Panc1 (cell line): ENCODE measurements at places on chromosomes 2 and 18. TPM values are rescaled to one million over a fixed set of nuclear protein-coding genes. Genes with fewer than 3 reads are reported as not detected.
A peak's percentile ranks its signal among the peaks of the same experiment; 100 is the strongest.

GRCh38 chr2:196274387-196274809 is 103.0 kb upstream of the STK17B start:
- no peak overlapping the region for H3K27ac ChIP-seq
- DNase-seq: no peak
- no peaks in the 10 kb centered on the region for H3K36me3 ChIP-seq
- no peaks in the 10 kb centered on the region for H3K27me3 ChIP-seq
- H3K4me1 ChIP-seq: peaks cover 6% of the 10 kb centered on the region

DNA sequence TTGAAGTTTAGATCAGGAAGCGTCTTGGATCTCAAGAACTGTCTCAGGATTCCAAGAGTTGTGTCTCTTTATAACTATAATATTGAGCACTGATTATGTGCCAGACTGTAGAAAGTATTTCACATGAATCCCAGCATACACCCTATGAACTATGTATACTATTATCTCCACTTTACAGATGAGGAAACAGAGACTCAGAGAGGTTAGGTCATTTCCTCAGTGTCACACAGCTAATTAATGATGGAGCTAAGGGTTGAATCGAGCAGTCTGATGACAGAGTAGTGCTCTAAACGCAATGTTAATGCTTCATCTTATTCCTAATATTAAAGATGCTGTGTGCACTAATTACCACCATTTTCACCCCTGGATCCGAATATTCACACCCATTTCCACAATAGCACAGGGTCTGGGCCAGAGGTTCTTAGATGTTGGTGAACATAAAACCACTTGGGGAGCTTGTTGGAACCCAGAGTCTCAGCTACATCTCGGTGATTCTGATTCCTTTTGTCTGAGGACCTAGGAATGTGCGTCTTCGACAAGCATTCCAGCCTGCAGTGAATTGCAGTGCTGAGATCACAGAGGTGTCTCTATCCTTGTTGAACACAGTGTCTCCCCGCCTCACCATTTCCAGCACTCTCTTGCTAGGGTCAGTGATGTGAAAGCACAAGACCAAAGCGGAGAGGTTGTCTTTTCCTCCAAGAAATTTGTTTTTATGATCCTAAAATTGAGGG is 213.8 kb downstream of the SP3 start:
- no peak overlapping the region for H3K27ac ChIP-seq
- no peaks in the 10 kb centered on the region for H3K27me3 ChIP-seq
- H3K4me1 ChIP-seq: peaks cover 4% of the 10 kb centered on the region; the same call in 1 of the 2 replicates
- no peaks in the 10 kb centered on the region for H3K36me3 ChIP-seq
- no peak overlapping the region for H3K4me3 ChIP-seq

GRCh38 chr2:24793761-24794435 is 673 bp downstream of the CENPO start:
- peaks cover 6% of the 10 kb centered on the region; the same call in 1 of the 2 replicates for H3K36me3 ChIP-seq
- no peaks in the 10 kb centered on the region for H3K27me3 ChIP-seq
- peak overlapping the region; percentile 70 for H3K4me3 ChIP-seq
- DNase-seq: no peak

DNA sequence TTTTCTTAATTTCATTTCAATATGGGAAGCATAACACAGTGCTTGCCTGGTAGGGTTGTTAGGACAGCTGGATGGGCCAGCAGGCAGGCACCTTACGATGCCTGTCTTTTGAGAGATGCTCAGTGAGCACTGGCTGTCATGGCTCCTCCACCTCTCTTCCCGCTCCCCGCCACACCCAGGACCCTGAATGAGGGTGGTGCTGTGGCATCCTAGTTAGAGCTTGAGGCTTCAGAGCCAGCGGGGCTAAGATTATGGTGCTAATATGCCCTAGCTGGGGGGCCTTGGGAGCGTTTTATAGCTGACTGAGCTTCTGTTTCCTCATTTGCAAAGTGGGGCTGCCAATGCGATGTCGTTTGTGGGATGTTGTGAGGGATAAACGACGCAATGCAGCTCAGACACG is 37.7 kb downstream of the ASB1 start:
- H3K36me3 ChIP-seq: no peaks in the 10 kb centered on the region
- no peak overlapping the region for H3K27ac ChIP-seq
- H3K4me1 ChIP-seq: no peaks in the 10 kb centered on the region
- H3K4me3 ChIP-seq: no peak overlapping the region
- DNase-seq: no peak

DNA sequence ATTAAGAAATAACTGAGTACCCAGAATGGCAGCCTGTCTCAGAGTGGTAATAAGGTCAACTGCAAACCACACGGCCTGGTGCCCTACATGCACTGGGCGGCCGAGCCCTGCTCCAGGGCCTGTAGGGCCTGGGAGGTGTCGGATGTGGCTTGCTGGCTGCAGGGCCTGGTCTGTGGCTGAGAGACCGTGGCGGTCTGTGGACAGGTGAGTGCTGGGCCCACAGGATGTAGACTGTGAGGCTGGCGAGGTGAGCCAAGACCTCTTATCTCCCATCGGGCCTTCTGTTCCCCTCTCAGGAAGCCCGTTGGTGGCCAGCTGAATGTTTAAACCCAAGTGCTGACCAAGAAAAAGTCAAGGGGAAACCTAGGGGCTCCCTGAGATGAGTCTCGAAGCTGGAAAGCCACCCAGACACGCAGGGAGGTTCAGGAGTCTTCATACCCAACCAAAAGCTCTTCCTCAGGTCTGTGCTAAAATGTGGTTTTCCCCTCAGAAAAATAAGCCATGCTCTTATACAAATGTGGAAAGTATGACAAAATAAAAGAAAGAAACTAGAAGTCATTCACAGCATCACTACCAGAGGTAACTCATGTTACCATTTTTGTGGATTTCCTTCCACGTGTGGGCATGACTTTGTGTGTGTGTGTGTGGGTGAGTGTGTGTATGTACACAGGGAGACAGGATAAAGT is 47.7 kb upstream of the CTDP1 start:
- no peak overlapping the region for H3K27ac ChIP-seq
- peaks cover 4% of the 10 kb centered on the region; the same call in 1 of the 2 replicates for H3K27me3 ChIP-seq
- no peak for DNase-seq

The NOSTRIN gene
- not detected for total RNA-seq

- no peak overlapping the region for H3K4me3 ChIP-seq
- H3K27me3 ChIP-seq: peaks cover 14% of the 10 kb centered on the region; the same call in 1 of the 2 replicates
- no peak for DNase-seq
- H3K4me1 ChIP-seq: no peaks in the 10 kb centered on the region
- H3K27ac ChIP-seq: no peak overlapping the region
Observed at GRCh38 chr18:74139411-74139810, 8.2 kb downstream of the FBXO15 start.

DNA sequence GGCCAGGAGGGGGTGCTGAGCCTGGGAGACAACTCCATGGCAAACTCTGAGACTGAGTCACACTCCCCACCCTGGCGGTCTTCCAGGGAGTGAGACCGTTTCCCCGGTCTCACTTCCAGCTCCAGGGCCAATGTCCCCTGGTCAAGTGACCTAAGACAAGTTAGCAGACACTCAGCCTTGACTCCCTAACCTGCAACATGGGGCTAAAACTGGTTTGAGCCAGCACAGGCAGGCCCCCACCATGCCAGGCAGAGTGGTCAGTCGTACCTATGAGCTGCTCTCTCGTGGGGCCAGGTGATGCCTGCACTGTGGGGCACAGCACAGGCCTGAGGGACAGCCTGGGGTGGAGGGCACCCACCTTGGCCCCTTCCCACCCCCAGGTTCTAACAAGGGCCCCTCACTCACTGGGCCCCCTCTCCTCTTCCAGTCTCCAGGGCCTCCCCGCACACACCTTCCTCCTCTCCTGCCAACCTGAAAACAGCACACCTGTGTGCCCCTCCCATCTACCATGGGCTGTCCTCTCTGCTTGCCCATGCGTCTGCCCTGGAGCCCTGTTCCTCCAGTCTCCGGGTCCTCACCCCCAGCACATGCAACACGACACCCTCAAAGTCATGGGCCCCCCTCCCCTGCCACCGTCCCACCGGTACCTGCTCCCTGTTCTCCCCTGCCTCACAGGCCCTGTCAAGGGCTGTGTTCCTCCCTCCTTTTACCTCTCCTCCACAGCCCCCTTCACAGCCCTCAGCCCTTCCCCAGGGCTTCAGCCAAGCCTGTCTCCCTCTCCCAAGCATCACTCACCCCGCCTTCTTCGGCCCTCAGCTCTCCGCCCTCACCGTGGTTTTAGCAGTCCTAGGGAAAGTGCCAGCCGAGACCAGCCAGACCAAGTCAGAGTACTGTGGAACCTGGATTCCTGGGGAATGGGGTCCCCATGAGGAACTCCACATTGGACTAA is 1.6 kb downstream of the GPR17 start:
- DNase-seq: no peak
- no peaks in the 10 kb centered on the region for H3K27me3 ChIP-seq
- no peak overlapping the region for H3K4me3 ChIP-seq
- H3K27ac ChIP-seq: no peak overlapping the region

The VWA3B gene
- not detected for total RNA-seq

- peak overlapping the region; percentile 76 for H3K4me3 ChIP-seq
- peak overlapping the region; percentile 96 for H3K27ac ChIP-seq
- no peaks in the 10 kb centered on the region for H3K27me3 ChIP-seq
- H3K36me3 ChIP-seq: no peaks in the 10 kb centered on the region; the same call in 1 of the 2 replicates
- H3K4me1 ChIP-seq: peaks cover 12% of the 10 kb centered on the region
- no peak for DNase-seq
Observed at GRCh38 chr2:144331674-144332355, 188.1 kb downstream of the ZEB2 start.
